Activated T-helper 1 cell treated with anti-CD3 and anti-CD28 coated beads, Interleukin-2, amount 50 U/mL, for 16 hours (primary cell): ENCODE measurements at places on chromosomes 16 and 17.
A peak's percentile ranks its signal among the peaks of the same experiment; 100 is the strongest.

- no peak for DNase-seq
Observed at GRCh38 chr16:81457326-81458133, 12.9 kb downstream of the CMIP start.

- DNase-seq = no peak
Observed at GRCh38 chr17:33131620-33132019, 140.0 kb downstream of the SPACA3 start.

DNA sequence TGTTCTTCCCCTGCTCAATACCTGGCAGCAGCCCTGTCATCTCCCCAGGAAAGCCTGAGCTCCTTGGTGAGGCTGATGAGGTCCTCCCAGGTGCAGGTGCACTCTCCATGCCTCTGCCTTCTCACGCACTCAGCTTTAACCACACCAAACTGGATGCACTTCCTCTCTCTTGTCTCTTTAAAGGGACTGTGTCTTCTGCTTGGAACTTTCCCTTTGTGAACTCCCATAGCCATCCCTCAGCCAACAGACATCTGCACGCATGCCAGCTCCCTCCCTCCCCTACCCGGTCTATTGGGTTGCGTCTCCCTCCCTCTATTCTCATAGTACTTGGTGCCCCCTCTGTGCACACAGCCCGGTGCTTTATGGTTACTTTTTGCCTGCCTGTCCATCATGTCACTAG, 231.2 kb downstream of the MSI2 start:
- no peak for DNase-seq

GRCh38 chr17:71237903-71238538, 882.8 kb upstream of the SOX9 start:
- DNase-seq = no peak

DNA sequence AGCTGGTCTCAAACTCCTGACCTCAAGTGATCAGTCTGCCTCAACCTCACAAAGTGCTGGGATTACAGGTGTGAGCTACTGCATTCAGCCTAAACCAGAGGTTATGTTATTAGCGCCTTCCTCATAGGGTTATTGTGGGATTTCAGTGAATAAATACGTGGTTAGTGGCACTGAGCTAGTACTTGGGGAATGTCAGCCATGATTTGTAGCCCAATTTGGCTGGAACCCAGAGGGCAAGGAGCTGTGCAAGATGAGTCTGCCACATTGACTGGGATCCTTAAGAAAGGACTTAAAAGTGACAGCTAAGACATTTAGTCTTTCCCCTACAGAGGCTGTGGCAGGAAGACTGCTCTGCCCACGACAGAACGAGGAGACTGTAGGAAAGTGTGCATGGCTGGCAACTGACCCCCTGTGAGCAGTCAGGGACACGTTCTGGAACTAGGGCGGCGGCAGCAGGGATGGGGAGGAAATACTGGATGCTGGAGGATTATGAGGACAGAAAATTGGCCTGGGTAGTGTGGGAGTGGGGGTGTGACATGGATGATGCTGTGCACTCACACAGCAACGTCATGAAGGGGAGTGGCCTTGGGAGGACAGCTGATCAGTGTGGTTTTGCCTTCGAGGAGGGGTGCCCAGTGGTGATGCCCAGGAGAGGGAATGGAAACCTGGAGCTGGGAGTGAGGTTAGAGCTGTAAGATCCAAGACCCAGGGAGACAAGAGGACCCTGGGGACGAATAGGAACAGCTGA, 14.6 kb downstream of the ATP5PD start:
- DNase-seq = no peak

- no peak for DNase-seq
Observed at GRCh38 chr17:8123695-8124349, at the start of gene HES7. TSS of gene HES7 (minus strand) at chr17:8124106. CDS start at chr17:8124084, 22 bp downstream.

DNA sequence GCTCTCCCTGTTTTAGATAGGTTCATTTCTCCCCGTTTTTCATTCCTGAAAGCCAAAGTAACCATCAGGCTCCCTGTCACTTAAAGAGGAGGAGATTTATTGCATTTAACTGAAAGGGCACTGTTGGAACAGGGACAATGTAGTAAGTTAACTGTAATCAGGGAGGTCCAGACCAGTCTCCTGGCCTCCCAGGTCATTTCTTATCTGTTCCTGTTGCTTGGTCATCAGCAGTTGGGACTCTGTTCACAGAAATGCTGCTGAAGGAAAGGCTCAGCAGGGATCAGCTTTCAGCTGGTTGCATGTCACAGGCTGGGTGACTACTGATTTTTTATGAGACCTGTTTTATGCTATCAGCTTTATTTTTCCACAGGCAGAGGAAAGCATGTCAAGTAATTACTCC, 622.6 kb upstream of the GOT2 start:
- DNase-seq = no peak

- no peak for DNase-seq
Observed at GRCh38 chr17:50911890-50912289, 45.7 kb upstream of the TOB1 start.

DNA sequence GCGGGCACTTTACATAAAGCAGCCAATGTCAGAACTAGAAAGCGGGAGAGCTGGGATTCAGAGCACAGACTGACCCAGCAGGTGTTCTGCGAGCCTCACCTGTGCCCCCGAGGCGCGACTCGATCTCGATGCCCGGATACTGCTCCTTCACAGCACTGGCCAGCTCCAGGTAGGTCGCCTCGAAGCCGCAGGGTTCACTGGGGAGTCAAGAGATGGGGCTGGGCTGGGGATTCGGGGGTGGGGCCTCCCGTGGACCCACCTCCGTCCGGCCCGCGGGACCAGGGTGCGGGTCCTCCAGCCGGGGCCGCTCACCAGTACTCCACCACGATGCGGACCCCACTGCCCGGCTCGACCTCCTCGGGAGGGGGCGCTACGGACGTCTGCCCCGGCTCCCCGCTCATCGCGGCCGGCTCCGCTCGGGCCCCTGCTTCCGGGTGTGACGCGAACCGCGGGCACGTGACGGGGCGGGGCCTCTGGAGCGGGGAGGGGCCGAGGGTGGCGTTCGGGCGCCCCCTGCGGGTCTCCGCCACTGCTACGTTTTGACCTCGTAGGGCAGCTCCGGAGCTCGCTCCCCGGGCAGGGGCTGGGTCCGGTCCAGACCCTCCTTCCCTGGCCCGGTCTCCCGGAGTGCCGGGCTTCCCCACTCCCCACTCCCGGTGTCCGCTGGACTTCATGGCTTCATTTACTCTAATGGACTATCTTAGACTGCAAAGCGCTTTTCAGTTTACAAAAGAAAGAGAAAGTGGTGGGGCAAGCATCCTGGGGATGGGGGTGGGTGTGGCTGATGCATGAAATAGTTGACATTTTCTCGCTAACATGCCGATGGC, at the start of gene MIEN1:
TSS of gene MIEN1 (minus strand) at position 438 of the 827 bp plus-strand sequence. CDS start at position 401, 37 bp downstream.
- DNase-seq = peak; percentile 92

GRCh38 chr16:8931859-8932258, 31.8 kb downstream of the USP7 start:
- peak; percentile 12 for DNase-seq

DNA sequence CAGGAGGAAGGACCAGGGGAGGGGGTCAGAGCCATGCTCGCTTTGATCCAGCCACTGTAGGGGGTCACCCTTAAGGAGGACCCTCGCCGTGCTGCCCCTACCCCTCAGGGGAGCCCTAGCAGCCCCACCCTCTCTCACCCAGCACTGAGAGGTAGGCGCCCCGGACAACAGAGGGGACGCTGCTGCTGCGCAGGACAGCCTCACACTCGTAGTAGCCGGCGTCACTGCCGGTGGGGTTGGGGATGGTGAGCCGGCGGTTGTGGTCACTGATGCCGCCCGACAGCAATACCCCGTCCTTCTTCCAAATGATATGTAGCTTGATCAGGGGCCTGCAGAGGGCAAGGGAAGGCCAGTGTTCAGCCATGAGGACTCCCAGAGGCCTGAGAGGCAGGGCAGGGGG, 126.0 kb upstream of the CDC42EP4 start:
- DNase-seq = no peak

- no peak for DNase-seq
Observed at GRCh38 chr16:11800382-11800718, 3.3 kb upstream of the ZC3H7A start.

DNA sequence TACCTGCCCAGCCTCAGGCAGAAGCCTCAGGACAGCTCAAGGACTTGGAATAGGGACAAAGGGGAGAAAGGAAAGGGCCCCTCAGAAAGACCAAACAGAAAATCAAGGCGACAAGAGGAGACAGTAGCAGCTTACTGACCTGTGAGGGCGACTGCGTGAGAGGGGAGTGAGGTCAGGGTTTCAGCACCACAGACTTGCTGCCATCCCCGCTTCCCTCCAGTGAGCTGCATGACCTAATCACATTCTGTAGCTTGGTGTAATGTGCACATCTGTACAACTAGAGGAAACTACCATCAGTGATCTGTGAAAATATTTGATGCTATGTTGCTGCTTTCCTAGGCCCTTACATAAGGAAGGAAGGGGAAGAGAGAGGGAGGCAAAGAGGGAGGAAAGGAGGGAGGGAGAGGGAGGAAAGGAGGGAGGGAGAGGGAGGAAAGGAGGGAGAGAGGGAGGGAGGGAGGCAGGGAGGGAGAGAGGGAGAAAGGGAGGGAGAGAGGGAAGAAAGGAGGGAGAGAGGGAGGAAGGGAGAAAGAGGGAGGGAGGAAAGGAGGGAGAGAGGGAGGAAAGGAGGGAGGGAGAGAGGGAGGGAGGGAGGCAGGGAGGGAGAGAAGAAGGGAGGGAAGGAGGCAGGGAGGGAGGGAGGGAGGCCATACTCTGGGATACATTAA, 404.9 kb upstream of the CDH5 start:
- DNase-seq = no peak

DNA sequence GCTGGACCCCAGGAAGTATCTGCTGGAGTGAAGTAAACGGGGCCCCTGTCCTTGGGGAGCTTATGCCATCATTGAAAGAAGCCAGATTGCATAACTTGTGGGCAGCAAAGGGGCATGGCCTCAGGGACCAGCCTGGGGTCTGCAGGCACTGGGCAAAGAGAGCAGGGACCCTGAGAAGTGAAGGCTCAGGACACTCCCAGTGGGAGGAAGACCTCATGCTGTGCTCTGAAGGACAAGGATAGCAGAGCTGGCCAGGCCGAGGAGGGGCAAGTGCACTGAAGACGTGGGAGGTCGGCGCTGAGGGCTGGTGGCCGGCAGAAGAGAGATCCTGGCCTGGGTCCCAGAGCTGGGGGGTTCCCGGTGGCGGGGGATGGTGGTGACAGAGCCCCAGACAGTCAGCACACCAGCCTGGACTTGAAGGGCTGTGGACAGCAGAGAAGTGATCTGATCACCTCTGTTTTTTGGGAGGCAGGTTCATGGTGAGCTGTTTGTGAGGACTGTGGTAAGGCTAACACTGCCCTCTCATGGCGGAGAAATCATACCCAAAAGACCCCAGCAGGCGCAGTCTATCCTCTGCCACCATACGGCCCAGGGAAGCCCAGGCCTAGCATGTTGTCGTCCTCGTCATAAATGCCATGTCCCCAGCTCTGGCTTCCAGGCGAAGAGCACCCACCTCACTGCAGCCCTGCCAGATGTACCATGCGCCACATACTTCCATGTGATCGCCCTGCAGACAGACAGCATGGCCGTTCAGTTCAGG, 7.1 kb upstream of the CNP start:
- no peak for DNase-seq

DNA sequence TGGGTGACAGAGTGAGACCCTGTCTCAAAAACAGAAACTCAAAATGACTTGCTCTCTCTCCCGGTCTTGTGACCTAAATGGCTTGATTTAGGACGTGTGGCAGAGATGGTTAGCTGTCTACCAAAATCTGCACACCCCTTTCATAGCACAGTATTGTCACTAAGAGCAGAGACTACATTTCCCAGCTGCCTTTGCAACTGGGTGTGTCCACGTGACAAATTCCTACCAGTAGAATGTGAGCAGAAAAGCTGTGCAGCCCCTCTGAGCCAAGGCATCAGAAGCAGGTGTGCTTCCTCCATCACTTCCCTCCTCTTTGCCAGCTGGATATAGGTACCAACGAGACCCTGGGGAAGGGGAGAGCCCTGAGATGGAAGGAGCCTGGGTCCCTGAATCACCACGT, 25.5 kb downstream of the GPR142 start:
- DNase-seq = no peak

GRCh38 chr16:79169239-79169638, 431.3 kb downstream of the MAF start:
- no peak for DNase-seq

DNA sequence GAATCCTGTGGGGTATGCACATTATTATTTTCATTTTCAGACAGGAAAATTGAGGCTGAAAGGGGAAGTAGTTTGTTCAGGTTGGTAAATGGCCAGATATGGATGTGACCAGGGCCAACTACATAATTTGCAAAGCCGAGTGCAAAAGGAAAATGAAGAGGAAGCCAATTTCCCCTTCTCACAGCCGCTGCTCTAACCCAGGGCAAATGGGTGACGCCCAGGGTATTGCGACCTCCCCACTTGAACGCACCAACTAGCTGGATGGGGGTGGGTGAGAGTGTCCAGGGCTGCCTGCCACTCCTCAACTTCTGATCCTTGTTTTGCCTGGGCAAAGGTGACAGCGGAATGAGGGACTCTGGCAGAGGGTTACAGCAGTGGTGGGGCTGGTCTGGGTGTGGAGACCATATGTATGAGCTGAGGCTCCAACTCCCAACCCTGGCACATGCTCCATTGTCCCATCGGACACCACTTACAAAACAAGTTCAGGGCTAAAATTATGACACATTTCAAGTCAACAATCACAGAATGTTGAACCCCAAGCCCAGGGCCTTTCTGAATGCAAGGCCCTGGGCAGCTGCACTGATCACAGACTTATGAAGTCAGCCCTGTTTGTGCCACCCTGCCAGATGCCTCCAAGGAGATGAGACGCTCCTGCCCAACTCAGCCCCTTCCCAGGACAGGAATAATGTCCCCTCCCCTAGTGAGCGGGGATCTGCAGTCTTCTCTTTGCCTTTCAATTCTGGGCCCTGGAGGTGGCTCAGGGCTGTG, 1.7 kb downstream of the ANKRD40CL start:
- DNase-seq = no peak

GRCh38 chr16:16111639-16112038, 111.7 kb downstream of the ABCC6 start:
- no peak for DNase-seq
